Lung (tissue), 17 donors: ENCODE measurements at places on chromosomes 11 and 22.
A peak's percentile ranks its signal among the peaks of the same experiment; 100 is the strongest.

- no peak for DNase-seq
Observed at GRCh38 chr22:26555478-26555877, 34.5 kb downstream of the TPST2 start.

GRCh38 chr22:20159076-20159475 is 8.2 kb upstream of the CCDC188 start:
- DNase-seq = peak; percentile 22

DNA sequence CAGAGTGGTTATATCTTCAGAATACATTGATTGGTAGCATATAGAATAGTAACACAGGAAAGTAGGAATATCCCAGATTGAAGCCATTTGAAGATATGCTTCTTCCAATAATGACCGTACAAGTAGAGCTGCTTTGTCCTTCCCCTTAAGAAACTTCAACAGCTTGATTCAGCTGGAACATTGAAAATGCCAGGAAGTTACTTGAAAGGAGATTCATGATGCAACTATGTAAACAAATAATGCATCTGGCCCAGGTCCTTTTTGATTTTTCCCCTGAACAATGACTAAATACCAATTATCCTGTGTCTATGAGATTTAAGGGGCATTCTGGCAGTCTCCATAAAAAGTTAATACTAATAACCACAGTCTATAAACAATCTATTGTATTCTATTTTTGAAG is 3.0 kb downstream of the DKK3 start:
- DNase-seq = no peak

DNA sequence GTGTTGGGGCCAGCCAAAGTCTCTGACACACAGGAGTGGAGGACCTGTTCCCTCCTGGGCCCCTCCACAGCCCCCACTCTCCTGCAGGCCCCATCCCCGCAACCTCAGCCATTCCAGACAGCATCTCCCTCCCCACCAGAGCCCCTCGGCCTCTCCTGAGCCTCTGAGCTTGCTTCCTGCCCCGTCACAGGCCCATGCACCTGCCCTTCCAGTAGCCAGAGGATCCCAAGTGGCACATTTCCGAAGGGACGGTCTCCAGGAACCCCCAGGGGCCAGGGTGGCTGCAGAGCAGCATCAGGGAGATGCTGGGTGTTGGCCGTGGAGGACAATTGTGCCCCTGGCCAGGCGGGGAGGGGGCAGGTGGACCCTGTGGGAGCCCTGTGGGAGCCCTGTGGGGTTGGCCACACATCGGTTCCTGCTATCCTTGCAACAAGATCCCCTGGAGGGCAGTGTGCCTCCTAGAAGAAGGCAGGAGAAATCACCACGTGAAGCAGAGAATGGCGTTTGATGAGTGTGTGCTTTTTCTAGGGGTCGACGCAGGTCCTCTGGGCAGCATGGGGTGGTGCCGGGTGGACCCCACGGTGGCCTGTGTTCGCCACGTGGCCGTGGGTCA is 45.3 kb upstream of the PPARA start:
- DNase-seq = no peak

DNA sequence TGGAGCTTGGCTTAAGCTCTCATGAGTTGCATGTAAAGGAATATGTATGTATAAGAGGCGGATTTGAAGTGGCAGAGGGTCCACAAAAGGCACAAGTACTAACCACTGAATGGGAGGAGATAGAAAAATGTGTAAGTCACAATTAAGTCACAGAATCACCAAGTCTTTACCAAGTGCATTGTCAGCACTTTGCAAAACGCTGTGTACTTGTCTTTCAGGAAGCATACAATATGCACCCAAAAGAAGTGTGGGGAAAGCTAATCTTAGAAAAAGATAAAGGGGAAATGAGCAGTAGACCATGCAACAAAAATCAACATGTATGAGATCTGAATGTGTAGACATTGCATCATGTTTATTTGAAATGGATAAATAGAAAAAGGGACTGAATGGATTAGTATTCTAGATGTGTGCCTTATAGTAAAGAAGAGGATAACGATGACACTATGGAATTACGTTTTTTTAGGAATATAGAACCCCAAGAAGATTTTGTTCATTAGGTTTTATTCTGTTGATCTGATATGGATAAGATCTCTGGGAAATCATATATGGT is 4.5 kb downstream of the CNTF start:
- no peak for DNase-seq

- no peak for DNase-seq
Observed at GRCh38 chr11:77592727-77593126, 3.0 kb downstream of the AQP11 start.

DNA sequence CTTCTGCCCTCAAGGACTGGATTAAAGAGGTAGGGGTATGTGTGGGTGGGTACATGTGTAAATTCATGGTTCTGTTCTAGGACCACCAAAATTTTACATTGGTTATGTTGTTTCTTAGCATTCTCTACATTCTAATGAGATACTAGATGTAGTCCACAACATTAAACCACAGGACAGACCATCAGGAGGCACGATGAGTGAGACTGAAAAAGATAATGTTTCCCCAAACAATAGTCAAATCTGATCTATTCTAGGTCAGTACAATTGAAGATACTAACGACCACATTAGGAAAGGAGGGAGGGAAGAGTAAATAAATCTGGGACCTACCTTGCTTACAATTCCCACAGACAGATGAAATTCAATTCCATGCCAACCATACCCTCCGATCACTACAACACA is 42.2 kb downstream of the MRTFA start:
- DNase-seq = no peak

GRCh38 chr22:50625568-50626313 is 2.2 kb downstream of the ARSA start:
- no peak for DNase-seq

DNA sequence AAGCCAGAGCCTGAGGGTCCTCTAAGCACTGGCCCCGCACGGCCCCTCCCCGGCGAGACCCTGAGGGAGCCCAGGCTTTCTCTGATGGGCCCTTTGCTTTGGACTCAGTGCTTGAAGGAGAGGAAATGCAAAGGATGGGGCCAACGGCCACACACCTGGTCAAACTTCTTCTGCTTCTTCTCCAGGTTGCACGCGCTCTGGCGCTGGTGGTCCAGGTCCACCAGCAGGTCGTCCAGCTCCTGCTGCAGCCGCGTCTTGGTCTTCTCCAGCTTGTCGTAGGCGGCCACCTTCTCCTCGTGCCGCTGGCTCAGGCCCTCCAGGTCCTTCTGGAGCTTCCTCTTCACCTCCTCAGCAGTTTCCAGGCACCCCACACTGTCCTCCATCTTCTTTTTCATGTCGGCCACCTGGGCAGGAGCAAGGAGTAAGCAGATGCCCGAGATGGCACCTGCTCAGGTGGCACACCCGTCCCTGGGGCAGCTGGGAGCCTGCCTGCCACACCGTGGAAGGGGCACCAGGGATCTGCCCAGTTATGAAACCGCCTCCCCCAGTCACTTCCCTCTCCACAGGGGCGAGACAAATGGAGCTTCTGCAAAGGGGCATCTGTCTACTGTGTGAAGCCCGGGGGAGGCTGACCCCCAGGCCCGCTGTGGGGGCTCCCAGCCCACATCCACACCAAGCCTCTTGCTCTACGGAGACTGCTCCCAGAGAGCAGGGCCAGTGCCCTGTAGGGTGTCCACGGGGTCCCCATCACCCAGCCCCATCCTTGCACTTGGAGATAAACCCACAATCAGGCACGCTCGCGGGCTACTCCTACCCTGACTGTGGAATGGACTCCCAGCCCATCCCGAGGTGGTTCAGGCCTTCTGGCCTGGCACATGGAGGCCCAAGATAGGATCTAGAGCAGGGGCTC is 39.2 kb downstream of the APOL1 start:
- DNase-seq = no peak

- DNase-seq = peak; percentile 55
Observed at GRCh38 chr11:101567071-101567470, 16.7 kb downstream of the TRPC6 start.

GRCh38 chr11:44928144-44928543 is 22.5 kb downstream of the TP53I11 start:
- no peak for DNase-seq

DNA sequence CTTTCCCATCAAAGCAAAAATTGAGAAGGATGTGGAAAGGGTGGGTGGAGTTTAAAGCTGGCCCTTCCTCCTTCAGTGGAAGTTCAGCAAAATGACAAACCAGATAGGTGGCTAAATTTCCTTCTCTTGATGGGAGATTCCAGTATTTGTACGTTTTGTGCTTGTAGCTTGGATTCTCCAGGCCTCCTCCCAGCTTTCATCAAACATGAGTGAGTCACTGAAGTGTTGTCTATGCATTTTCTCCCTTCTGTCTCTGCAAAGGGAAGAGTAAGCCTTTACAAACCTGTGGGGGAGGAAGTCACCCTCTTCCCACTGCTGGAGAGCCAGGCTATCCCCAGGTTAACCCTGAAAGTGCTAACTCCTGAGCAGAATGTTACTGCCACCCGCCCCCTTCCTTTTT is 6.4 kb downstream of the MARK2 start:
- no peak for DNase-seq

DNA sequence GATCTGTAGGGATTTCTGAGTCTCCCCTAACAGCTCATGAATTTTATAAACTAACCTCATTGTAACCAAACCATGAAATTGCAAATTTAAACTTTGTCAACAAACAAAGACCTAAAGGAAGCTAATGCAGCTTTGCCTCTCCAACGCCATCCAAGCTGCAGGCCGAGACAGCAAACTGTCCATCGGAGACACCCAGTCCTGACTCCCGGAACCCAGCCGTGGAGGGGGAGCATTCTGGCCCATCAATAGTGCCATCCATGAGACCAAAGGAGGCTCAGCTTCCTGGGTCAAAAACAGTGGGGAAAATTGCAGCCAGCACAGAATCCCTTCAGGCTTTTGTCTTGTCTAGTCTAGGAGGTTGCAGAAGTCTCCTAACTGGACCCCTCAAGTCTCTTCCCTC is 147.6 kb upstream of the OPCML start:
- DNase-seq = no peak

GRCh38 chr11:2143799-2144543 is 4.8 kb upstream of the IGF2 start:
- DNase-seq = no peak

DNA sequence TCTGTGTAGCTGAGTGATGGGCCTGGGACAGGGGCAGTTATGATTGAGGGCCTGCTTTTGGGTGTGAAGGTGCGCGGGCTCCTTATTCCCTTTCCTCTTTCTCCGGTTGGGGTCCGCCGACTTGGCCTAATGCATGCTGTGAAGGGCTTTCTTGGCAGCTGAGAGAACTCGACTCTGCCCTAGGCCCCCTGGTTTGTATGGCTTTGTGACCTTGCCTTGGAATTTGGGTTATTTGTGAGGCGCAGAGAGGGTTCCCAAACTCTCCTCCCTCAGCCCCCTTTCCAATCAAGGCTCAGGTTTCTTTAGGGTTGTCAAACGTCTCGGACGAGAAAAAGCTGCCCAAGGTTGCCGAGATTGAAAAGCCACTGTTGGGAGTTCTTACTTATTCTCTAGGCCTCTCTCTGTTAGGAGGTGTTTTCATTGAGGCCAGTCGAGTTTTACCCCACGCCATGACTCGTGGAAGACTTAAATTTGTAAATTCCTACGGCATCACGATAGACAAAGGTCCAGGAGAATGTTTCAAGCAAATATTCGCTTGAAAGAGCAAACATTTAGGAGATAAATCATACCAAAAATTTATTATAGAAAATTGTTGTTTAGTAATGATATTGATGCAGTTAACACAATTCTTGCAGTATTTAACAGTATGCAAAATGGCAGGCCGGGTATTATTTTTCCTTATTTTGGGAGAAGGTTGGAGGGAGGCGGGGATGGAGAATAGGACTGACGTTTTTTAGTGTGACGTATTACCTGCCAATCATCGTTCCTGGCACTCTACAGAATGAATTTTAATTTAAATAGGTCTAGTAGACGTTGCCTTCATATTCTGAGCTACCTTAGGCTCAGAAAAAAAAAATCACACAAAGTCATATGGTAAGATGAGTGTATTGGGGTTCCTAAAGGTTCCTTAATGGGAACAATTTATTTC is 689 bp downstream of the PDHX start:
- DNase-seq = peak; percentile 57

- DNase-seq = no peak
Observed at GRCh38 chr11:118338637-118339061, 3.9 kb downstream of the CD3D start.
